Right renal pelvis (tissue), 4 donors: ENCODE measurements at places on chromosomes 2 and 18. TPM values are rescaled to one million over a fixed set of nuclear protein-coding genes. Genes with fewer than 3 reads are reported as not detected.

Gene ALLC
- polyA plus RNA-seq, result 0.23 TPM

Gene TLX2
- not detected for polyA plus RNA-seq

Gene ACTG2
- 2.9 TPM for polyA plus RNA-seq

Gene SLC9A4
- 7.8 TPM for polyA plus RNA-seq

GRCh38 chr2:23566241-23567142 lies 181.5 kb downstream of the KLHL29 start:
- DNase-seq, result no peak

- no peak for DNase-seq
Measured at GRCh38 chr2:180472133-180472532, 465.0 kb upstream of the CWC22 start.

GRCh38 chr2:162092658-162093556 lies 18.9 kb upstream of the DPP4 start:
- DNase-seq, result no peak

- no peak for DNase-seq
Measured at GRCh38 chr2:58553937-58554336, 312.8 kb upstream of the FANCL start.
